NCI-H510A (cell line): ENCODE measurements at places on chromosomes 11 and 22.
A peak's percentile ranks its signal among the peaks of the same experiment; 100 is the strongest.

DNA sequence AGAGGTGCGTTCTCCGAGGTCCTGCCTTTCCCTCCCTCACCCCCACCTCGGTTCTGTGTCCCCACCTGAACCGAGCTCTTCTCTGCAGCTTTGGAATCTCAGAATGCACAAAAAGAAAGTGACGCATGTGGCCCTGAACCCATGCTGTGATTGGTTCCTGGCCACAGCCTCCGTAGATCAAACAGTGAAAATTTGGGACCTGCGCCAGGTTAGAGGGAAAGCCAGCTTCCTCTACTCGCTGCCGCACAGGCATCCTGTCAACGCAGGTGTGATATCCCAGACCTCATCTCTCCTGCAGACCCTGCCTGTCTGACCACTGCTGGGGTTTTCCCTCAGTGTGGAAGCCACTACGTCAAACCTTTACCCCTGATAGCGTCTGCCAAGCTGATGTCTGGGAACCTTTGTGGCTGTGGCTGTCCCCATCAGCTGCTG is 13.9 kb downstream of the ACP2 start:
- DNase-seq: no peak

GRCh38 chr22:21041937-21042336 is 3.8 kb upstream of the LRRC74B start:
- DNase-seq: no peak

DNA sequence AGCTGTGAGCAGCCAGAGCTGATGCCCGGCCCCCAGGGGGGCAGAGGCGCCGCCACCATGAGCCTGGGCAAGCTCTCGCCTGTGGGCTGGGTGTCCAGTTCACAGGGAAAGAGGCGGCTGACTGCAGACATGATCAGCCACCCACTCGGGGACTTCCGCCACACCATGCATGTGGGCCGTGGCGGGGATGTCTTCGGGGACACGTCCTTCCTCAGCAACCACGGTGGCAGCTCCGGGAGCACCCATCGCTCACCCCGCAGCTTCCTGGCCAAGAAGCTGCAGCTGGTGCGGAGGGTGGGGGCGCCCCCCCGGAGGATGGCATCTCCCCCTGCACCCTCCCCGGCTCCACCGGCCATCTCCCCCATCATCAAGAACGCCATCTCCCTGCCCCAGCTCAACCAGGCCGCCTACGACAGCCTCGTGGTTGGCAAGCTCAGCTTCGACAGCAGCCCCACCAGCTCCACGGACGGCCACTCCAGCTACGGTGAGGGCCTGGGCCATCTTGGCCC is 6.1 kb downstream of the CDC42EP1 start:
- no peak for DNase-seq

GRCh38 chr11:86802601-86803051 is 2.3 kb downstream of the PRSS23 start:
- DNase-seq: peak; percentile 47

GRCh38 chr11:115900111-115900510 is 395.9 kb upstream of the CADM1 start:
- no peak for DNase-seq

- DNase-seq: no peak
Measured at GRCh38 chr11:78350646-78351165, 66.9 kb downstream of the GAB2 start.

- DNase-seq: no peak
Measured at GRCh38 chr11:131486100-131486499, 115.7 kb downstream of the NTM start.

GRCh38 chr22:29306835-29307595 is 565 bp downstream of the GAS2L1 start:
- DNase-seq: peak; percentile 54
